Endothelial cell of umbilical vein (primary cell): ENCODE measurements at places on chromosomes 4 and X. TPM values are rescaled to one million over a fixed set of nuclear protein-coding genes. Genes with fewer than 3 reads are reported as not detected.

DNA sequence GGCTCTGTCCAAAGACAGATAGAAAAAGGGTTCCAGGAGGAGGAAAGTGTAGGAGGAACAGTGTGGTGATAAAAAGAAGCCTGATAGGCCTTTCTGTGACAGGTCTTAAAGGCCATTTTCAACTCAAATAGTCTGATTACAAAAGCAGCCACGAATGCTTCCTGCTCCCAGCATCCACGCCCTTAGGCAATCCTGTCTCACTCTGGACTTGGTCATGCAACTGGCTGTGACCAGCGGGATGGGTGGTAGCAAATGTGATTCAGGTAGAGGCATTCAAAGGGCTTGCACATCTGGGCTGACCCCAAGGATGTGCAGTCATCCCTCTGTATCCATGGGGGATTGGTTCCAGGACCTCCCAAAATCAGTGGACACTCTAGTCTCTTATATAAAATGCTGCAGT is 14.4 kb upstream of the SEPSECS start:
- no peak overlapping the region for H3K4me3 ChIP-seq
- no peaks in the 10 kb centered on the region for H3K36me3 ChIP-seq
- H3K27ac ChIP-seq: no peak overlapping the region
- no peaks in the 10 kb centered on the region for H3K27me3 ChIP-seq
- peaks cover 16% of the 10 kb centered on the region for H3K4me1 ChIP-seq
- DNase-seq: no peak

DNA sequence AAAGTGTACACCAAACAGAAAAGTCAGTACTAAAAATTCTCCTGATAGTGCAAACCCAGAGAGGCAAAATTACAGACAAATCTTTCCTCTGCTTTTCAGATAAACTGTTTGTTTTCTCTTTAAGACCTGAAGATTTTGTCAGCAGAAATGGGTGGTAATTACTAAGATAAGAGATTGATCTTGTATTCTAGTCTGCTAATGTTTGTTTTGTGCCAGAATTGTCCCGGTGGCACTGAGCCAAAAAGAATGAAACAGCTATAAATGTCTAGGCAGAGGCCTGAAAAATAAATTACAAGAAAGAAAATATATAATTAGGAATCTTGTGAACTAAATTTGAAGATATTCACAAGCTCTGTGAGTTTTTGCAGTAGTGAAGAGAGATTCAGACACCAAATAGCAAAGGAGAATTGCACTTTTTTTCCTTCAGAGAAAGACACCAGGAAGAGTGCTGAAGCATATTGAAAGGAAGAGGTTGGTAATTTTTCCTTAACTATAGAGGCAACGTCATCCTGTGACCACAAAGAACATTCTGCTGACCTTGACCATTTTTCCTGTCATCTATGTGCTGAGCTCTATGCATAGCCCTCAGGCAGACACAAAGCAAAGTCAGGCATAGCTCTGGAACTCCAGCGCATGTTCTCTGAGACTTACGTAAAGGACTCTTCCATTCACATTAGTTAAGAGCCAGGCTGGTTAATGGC is 314.5 kb upstream of the RASGEF1B start:
- H3K4me3 ChIP-seq: no peak overlapping the region
- peak; percentile 15 for DNase-seq
- H3K36me3 ChIP-seq: no peaks in the 10 kb centered on the region
- H3K27me3 ChIP-seq: no peaks in the 10 kb centered on the region
- no peak overlapping the region for H3K27ac ChIP-seq

DNA sequence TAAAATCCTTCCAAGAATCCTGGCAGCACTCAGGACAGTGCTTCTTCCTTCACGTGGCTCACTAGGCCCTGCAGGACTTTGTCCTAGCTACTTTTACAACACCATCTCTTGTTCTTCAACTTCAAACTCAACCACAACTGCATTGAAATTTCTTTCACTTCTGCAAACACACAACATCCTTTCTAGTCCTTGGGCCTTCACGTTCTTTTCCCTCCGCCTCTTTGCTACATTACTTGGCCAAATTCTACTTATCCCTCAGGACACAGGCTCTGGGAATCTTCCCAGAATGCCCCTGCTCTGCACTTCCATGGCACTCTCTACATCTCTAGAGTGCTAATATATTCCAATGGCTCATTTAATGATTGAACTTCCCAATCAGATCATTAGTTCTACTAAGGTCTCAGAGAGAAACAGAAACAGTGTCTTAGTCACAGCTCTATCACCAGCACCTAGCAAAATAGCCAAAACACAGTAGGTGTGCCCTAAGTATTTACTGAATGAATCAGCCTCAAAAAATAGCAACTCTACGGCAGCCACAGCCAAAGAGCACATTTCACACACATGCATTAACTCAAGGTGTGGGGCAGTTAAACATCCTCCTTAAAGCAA is 73.3 kb downstream of the MANBA start:
- DNase-seq: no peak
- H3K27me3 ChIP-seq: no peaks in the 10 kb centered on the region
- H3K4me3 ChIP-seq: no peak overlapping the region
- H3K4me1 ChIP-seq: no peaks in the 10 kb centered on the region
- H3K36me3 ChIP-seq: no peaks in the 10 kb centered on the region
- no peak overlapping the region for H3K27ac ChIP-seq

DNA sequence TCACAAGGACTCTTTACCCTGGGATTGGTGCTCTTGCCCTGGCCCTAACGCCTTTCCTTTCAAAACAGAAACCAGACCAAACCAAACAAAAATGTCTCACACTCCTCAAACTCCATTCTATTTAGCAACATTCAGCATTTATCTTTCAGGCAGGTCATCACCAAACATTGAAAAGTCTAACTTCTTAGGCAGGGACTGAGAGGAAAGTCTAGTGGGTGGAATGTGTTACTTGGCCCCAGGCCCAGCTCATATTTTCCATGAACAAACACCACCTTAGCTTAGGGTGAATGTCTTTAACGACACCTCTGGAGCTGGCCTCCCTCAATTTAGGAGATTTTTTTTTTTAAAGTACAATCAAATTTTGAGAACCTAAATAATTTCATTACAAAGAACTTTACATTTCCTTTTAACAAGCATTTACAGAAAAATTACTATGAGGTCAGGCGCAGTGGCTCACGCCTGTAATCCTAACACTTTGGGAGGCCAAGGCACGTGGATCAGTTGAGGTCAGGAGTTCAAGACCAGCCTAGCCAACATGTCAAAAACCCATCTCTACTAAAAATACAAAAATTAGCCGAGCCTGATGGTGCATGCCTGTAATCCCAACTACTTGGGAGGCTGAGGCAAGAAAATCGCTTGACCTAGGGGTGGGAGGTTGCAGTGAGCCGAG is 10.2 kb upstream of the N4BP2 start:
- peak; percentile 79 for DNase-seq
- no peak overlapping the region for H3K4me3 ChIP-seq
- no peaks in the 10 kb centered on the region for H3K36me3 ChIP-seq
- H3K27ac ChIP-seq: no peak overlapping the region
- peaks cover 4% of the 10 kb centered on the region for H3K4me1 ChIP-seq
- no peaks in the 10 kb centered on the region for H3K27me3 ChIP-seq

DNA sequence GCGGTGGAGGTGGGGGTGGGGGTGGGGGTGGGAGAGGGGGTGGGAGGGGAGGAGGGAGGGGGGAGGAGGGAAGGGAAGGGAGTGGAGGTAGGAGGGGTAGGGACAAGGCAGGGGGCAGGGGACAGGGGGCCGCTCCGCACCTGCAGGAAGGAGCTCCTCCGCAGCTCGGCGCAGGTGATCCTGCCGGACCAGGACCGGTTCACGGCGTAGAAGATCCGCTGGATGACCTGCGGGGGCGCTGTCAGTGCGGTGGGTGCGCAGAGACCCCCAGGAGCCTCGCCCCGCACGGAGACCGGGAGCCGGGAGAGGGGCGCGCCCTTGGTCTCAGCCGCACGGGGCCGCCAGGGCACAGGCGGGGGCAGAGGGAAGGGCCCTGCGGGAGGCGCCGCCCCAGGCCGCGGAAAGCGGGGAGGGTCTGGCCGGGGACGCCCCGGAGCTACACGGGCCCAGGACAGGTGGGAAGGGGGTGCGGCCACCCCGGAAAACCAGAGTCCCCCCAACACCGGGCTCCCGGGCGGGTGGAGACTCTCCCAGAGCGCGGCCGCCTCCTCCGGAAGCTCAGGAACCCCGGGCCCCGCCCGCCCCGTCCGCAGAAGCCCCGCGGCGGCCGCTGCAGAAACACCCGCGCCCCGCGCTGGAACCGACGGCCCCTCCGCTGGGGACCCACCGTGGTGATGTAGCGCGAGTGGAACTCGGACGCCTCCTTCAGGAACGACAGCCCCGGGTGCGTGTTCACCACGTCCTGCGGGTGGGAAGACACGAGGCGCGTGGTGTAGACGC is 27.6 kb upstream of the GTPBP6 start:
- H3K27ac ChIP-seq: no peak overlapping the region
- H3K4me1 ChIP-seq: peaks cover 9% of the 10 kb centered on the region
- H3K36me3 ChIP-seq: no peaks in the 10 kb centered on the region
- H3K27me3 ChIP-seq: no peaks in the 10 kb centered on the region
- H3K4me3 ChIP-seq: no peak overlapping the region

DNA sequence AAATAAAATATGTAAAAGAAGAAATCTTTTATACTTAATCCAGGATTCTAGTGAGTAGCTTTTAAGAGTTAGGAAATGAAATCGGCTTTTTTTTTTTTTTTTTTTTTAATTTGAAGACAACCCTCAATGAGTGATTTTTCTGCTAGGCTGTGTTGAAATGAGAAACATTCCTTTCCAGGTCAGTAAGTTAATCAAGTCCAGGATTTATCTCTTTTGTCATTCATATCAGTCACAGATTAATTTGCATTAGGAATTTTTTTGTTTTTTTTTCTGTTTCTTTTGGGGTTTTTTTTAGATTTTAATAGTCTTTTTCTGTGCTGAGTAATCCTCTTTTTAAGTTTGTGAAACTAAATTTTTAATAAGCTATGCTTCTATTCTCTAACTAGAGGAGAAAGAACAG is 448.1 kb downstream of the ADGRL3 start:
- H3K36me3 ChIP-seq: no peaks in the 10 kb centered on the region
- no peak overlapping the region for H3K4me3 ChIP-seq
- H3K27ac ChIP-seq: no peak overlapping the region
- H3K4me1 ChIP-seq: no peaks in the 10 kb centered on the region
- no peaks in the 10 kb centered on the region for H3K27me3 ChIP-seq
- DNase-seq: no peak

KCNIP4 gene
- total RNA-seq: not detected in 2 replicates

NDP gene
- 0.60 TPM in 1 of 2 replicates, not detected in the other for total RNA-seq

GRCh38 chr4:9947168-9948062 is 73.9 kb downstream of the SLC2A9 start:
- no peak overlapping the region for H3K27ac ChIP-seq
- H3K4me1 ChIP-seq: no peaks in the 10 kb centered on the region
- no peaks in the 10 kb centered on the region for H3K36me3 ChIP-seq
- no peak for DNase-seq
- no peak overlapping the region for H3K4me3 ChIP-seq

DNA sequence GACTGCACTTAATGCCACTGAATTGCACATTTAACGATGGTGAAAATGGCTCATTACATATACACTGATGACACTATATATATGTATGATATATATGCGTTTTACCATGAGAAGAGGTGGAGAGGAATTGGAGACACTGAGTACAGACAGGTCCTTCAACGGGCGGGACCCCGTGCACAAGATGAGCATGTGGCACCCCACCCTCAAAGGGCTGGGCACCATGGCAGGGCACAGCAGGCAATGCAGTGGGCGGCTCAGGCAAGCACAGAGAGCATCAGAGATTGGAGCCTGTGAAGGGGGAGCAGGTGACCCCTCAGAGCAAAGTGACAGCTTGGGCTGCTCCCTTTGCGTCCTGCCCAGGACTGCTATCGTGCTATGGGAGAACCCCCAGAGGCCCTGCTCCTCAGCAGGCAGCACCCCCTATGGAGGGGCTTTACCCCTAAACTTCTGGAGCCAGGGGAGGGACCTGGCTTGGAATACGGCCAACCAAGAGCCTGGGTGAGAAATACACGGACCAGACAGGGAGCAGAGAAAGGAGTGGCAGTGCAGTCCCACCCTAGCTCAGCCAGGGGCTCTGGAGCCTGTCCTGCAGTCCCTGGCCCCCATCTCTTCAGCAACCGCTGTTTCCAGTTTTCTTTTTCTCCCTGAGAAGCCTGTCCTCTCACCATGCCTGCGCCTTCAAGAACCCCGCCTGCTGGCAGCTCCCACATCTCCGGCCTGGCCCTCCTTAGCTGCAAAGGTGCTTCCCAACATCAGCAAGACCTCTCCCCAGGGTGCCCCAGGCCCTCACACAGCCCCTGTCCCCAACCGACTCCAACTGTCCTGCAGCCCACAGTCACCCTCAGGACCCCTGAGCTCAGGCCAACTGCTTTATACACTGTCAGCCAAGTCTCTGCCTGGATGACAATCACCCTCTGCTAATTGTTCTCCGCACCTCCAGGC is 10.5 kb downstream of the SLC6A8 start:
- H3K36me3 ChIP-seq: no peaks in the 10 kb centered on the region
- H3K27ac ChIP-seq: no peak overlapping the region
- peaks cover 8% of the 10 kb centered on the region for H3K4me1 ChIP-seq
- no peak for DNase-seq
- no peaks in the 10 kb centered on the region for H3K27me3 ChIP-seq

GRCh38 chr4:72311291-72311690 is 257.7 kb downstream of the ADAMTS3 start:
- H3K4me3 ChIP-seq: no peak overlapping the region
- H3K27ac ChIP-seq: no peak overlapping the region
- H3K27me3 ChIP-seq: no peaks in the 10 kb centered on the region
- H3K4me1 ChIP-seq: peaks cover 13% of the 10 kb centered on the region
- H3K36me3 ChIP-seq: no peaks in the 10 kb centered on the region

INTU gene
- 4.3 and 5.4 TPM in 2 replicates for total RNA-seq

GRCh38 chrX:40104985-40105834 is 7.5 kb upstream of the BCOR start:
- H3K27ac ChIP-seq: peak overlapping the region; percentile 43
- H3K27me3 ChIP-seq: no peaks in the 10 kb centered on the region
- no peaks in the 10 kb centered on the region for H3K36me3 ChIP-seq
- H3K4me3 ChIP-seq: peak overlapping the region; percentile 3
- H3K4me1 ChIP-seq: peaks cover 13% of the 10 kb centered on the region

SMR3B gene
- total RNA-seq: not detected in 2 replicates

DNA sequence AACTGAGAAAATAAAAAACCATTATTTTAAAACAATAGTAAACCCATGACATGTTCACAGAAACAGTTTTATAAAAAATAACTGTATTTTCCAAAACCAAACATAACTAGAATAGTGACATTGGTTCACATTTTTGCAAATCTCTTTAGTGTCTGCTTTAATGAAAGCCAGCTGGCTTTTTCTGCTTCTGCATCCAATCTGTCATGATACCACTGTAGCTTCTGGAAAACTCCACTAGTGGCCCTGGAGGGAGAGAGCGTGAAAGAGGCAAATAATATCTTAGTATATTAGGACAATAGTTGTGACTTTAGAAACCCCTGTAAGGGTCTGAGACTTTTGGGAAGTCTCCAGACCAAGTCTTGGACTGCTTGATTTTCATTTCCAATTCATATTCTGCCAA is 31.1 kb downstream of the FGFBP1 start:
- H3K27me3 ChIP-seq: no peaks in the 10 kb centered on the region
- H3K36me3 ChIP-seq: no peaks in the 10 kb centered on the region
- DNase-seq: no peak
- no peak overlapping the region for H3K4me3 ChIP-seq
- H3K27ac ChIP-seq: no peak overlapping the region

- peaks cover 3% of the 10 kb centered on the region for H3K4me1 ChIP-seq
- H3K27ac ChIP-seq: no peak overlapping the region
- no peak overlapping the region for H3K4me3 ChIP-seq
- no peaks in the 10 kb centered on the region for H3K36me3 ChIP-seq
- DNase-seq: no peak
Observed at GRCh38 chrX:64977051-64977450, 801 bp upstream of the ZC4H2 start.
